H1 (cell line): ENCODE measurements at places on chromosomes 12 and 14. TPM values are rescaled to one million over a fixed set of nuclear protein-coding genes. Genes with fewer than 3 reads are reported as not detected.

NRXN3 gene
- 2.6 and 3.1 TPM in 2 replicates for polyA plus RNA-seq

DNA sequence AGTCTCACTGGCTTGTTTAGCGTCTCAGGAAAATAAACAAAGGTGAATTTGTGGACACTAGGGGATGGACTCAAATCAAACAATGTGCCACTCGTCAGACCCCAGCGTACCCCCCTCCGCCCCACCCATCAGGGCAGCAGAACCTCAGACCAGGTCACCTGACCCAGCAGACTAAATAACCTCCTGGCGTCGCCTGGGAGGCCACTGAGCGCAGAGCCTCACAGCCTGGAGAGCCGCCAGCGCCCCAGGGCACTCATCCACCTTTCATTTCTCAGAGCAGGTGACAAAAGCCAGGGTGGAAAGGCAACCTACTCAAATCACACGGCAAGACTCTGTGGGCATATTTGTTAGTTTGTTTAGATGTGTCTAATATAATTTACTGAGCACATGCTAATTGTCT lies 100.9 kb downstream of the DICER1 start:
- no peak for DNase-seq

GRCh38 chr12:42118136-42118879 lies 26.4 kb downstream of the GXYLT1 start:
- no peak for DNase-seq

GRCh38 chr12:9626821-9627220 lies 19.1 kb upstream of the KLRB1 start:
- DNase-seq, result no peak

DNA sequence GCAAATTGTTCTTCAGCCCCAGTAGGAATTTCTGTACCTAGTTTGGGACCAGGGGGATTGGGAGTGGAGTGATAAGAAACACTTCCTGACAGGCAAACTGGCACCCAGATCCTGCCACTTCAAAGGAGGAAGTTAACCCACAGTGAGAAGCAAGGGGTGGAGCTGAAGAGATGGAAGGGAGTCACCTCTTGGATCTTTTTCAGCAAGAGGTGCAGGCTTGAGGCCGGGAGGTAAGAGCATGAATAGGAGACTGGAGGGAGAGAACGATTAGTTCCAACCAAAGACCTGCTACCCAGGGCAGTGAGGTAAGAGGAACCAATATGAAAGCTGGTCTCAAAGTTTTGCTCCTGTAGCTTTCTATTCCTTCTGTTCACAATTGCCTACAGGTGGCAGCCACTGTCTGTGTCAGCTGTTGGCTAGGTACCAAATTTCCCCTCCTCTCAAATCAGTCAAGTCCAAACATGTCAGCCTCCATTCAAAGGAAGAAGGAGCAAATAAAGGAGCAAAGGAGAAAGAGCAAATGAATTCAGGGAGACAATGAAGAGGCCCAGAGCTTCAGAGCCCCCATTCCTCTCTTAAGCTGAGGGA lies 14.9 kb upstream of the TAC3 start:
- DNase-seq, result no peak

DACT1 gene
- polyA plus RNA-seq, result 3.2 and 4.7 TPM in 2 replicates

GRCh38 chr12:44497044-44497443 lies 379.1 kb downstream of the NELL2 start:
- DNase-seq, result no peak

HOMEZ gene
- 12.3 and 15.9 TPM in 2 replicates for polyA plus RNA-seq

INSM2 gene
- not detected in 2 replicates for polyA plus RNA-seq

ACTR6 gene
- 4.8 and 10.2 TPM in 2 replicates for polyA plus RNA-seq

- DNase-seq, result no peak
Observed at GRCh38 chr12:128920468-128920867, 67.2 kb downstream of the GLT1D1 start.

GRCh38 chr12:87376722-87377121 lies 652.5 kb downstream of the C12orf50 start:
- DNase-seq, result no peak

- DNase-seq, result no peak
Observed at GRCh38 chr14:50936882-50937281, 7.4 kb downstream of the PYGL start.

GRCh38 chr14:67426161-67426560 lies 14.2 kb upstream of the PLEK2 start:
- DNase-seq, result no peak

DNA sequence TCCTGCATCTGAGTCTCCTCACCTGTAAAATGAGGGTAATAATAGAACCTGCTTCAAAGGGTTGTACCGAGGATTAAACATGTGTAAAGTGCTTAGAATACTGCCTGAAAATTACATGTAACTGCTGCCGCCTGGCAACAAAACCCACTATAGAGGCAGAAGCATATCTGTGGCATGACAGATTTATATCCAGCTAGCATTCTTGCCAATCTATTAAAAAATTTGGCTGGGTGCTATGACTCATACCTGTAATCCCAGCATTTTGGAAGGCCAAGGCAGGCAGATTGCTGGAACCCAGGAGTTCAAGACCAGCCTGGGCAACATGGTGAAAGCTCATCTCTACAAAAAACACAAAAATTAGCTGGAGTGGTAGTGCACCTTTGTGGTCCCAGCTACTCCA lies 16.4 kb upstream of the KSR2 start:
- no peak for DNase-seq

RPL10L gene
- not detected in 2 replicates for polyA plus RNA-seq

APOF gene
- polyA plus RNA-seq, result not detected in 2 replicates

GRCh38 chr14:95519699-95520098 lies 3.2 kb upstream of the SYNE3 start:
- no peak for DNase-seq

DNA sequence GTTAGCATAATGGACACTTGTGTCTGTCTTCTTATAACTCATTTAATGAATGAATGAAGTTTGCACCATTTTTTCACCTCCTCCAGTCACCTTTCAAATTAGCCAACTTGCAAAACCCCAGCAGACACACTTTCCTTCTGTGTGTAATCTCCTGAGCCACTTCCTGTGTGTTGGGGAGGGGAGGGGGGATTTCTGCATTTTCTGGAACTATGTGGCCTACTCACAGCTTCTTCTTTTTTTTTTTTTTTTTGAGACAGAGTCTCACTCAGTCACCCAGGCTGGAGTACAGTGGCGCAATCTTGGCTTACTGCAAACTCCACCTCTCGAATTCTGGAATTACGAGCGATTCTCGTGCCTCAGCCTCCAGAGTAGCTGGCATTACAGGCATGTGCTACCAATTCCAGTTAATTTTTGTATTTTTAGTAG lies 4.1 kb upstream of the SERPINA1 start:
- no peak for DNase-seq

DNA sequence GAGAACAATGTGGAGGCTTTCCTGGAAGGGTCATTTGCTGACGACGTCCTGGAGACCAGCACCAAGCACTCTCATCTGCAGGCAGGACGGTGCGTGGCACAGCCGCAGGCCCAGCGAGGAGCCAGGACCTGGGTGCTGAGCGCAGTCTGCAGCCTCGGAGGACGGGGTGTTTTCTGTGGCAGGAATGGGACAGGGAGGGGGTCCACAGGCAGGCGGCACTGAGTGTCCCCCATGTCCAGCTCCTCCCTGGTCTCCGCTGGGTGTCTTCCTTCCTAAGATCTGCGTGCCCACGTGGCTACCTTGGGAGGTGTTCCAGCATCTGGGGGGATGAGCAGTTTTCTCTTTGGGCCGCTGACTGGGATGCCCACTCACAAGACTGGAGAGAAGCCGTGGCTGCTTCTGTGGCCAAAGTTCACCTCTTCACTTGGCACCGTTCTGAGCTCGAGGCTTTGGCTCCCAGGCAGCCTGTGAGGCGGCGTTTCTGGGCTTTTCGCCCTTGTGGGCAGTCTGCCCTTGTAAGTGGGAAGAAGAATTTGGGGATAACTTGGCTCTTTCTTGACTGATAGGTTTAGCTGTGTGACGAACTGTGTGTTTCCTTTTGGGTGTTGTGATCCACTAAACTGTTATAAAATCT lies 72.2 kb downstream of the NOC4L start:
- no peak for DNase-seq

DNA sequence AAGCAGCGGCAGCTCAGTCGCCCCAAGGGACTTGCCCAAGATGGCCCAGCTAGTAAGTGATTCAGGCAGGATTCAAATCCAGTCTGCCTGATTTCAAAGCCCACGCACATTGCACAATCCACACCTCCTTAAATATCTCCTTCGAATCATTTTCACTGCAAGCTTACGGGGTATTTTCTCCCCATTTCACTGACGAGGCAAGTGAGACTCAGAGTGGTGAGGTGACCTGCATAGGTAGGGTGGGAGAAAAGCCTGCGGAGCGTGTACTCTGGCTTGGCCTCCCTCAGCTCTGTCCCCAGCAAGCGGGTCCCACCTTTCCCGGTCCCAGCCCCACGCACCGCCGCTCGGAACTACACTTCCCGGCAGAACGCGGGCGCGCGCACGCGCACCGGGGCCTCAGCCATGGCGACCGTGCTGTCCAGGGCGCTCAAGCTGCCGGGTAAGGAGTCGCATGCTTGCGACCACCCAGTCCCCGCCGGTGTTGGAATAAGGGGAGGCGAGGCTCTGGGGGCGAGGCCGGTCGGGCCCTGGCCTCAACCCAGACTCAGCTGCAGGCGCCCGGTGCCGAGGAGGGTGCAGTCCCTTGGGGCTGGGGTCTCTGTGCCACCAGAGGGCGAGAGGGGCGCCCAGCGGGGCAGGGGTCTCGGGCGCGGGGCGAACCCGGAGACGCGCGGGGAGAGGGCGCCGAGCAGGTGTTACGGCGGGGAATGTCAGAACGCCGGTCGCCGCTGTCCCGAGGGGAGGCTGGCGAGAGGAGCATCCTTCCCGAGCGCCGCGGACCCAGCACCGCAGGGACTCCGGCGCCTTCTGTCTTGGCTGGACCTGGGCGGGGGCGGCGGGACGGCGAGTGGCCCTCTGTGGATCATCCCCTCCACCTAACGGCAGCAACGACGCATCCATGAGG lies at the start of gene FAM234B:
TSS of gene FAM234B (plus strand) at position 380 of the 904 bp plus-strand sequence. CDS start at position 403, 23 bp downstream.
- DNase-seq, result no peak

DNA sequence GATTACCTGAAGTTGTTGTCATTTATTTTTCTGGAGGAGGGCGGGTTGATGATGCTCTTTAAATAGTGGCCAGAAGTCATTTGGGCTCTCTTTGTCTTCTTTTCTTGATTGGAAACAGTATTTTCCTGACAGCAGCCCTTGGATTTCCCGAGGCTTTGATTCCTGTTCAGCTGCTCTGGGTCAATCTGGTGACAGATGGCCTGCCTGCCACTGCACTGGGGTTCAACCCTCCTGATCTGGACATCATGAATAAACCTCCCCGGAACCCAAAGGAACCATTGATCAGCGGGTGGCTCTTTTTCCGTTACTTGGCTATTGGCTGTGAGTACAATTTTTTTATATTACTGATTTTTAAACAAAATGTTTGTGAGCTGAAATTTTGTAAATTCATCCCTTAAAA lies 60.4 kb downstream of the ANAPC7 start:
- no peak for DNase-seq

DNA sequence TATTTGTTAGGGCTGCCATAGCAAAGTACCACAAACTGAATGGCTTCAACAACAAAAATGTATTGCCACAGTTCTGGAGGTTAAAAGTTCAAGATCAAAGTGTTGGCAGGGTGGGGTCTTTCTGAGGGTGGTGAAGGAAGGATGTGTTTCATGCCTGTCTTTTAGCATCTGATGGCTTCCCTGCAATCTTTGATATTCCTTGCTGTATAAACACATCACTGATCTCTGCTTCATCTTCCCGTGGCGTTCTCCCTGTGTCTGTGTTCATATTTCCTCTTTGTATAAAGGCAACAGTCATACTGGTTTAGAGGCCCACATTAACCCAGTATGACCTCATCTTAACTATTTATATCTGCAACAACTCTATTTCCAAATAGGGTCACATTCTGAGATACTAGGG lies 167.5 kb downstream of the BTG1 start:
- no peak for DNase-seq

KRT5 gene
- 0.18 and 0.33 TPM in 2 replicates for polyA plus RNA-seq

DNA sequence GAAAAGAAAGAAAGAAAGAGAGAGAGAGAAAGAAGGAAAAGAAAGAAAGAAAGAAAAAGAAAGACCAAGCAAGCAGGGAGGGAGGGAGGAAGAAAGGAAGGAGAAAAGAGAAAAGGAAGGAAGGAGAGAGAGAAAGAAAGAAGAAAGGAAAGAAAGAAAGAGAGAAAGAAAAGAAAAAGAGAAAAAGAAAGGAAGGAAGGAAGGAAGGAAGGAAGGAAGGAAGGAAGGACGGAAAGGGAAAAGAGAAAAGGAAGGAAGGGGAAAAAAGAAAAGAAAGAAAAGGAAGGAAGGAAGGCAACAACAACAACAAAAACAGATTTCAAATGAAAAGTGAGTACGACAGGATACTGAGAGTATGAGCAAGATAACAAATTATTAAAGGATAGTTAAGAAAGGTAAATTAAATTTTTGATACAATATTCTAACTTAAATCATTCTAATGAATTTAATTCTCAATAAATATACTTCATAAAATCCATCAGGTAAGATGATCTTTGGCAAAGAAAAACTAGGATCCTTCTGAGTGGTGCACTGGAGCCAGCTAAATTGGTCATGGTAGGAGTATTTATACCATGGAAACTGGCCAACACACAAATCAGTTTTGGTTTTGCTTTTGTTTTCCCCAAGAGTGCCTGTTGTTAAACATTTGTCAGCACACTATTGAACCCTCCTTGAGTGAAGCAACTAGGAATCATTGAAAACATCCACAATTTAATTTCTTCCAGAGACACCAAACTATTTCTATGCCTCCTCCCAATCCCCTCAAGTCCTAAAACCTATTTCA lies 56.1 kb upstream of the DYRK2 start:
- DNase-seq, result no peak

AKAP5 gene
- 0.36 and 0.50 TPM in 2 replicates for polyA plus RNA-seq

GRCh38 chr12:21941506-21942376 lies 515 bp upstream of the ABCC9 start:
- DNase-seq, result no peak

ADCY4 gene
- 0.27 and 0.57 TPM in 2 replicates for polyA plus RNA-seq

INHBC gene
- 0.15 and 0.30 TPM in 2 replicates for polyA plus RNA-seq

KRT85 gene
- not detected in 2 replicates for polyA plus RNA-seq

GRCh38 chr14:88195676-88196075 lies 127.4 kb downstream of the KCNK10 start:
- no peak for DNase-seq

CISTR gene
- not detected in 2 replicates for polyA plus RNA-seq

DNA sequence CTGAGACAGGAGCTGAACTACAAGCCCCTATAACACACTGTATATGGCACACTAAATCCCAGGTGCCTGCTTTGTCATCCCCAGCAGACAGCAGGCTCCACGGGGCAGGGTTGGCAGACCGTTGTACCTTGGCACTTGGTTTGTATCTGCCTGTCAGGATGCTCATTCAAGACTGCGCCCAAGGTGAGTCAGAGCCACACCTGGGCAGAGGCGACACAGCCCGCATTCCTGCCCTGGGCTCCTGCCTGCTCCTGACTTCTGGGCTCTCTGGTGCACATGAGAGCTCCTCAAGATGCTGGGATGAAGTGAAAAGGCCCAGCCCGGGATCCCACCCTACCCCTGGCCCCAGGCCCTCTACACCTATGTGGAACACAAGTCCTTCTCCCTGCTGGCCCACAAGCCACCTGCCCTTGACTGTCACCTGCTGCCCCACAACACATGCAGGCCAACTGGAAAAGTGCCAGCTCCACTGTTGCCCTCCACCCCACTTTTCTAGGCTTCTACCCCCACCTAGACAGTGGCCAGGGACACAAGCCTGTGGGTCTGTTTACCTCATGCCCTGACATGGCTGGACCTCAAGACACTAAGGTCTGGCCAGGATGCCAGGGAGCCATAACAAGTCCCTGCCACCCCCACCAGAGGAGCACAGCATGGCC lies 30.8 kb upstream of the PNMA1 start:
- DNase-seq, result no peak

- DNase-seq, result no peak
Observed at GRCh38 chr14:103613517-103613916, 15.5 kb upstream of the KLC1 start.

GRCh38 chr12:82893896-82894295 lies 207.2 kb downstream of the TMTC2 start:
- DNase-seq, result no peak

- DNase-seq, result no peak
Observed at GRCh38 chr14:31057701-31058364, 31.7 kb upstream of the STRN3 start.
